ENCODE measurements at places on chromosomes 13 and 19.

GRCh38 chr19:55620410-55621204 lies 3.8 kb downstream of the ZNF784 start:
- DNase-seq: no peak

DNA sequence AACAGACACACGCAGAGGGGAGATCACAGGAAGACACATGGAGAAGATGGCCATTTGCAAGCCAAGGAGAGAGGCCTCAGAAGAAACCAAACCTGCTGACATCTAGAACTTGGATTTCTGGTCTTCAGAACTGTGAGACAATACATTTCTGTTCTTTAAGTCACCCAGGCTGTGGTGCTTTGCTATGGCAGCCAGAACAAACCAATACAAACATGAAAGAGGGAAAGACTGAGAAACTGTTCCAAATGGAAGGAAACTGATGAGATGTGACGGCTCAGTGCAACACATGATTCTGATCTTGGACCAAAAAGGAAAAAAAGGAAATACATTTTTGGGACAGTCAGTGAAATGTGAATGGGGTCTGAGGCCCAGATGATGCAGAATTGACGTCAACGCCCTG lies 30.2 kb upstream of the SACS start:
- DNase-seq: no peak

DNA sequence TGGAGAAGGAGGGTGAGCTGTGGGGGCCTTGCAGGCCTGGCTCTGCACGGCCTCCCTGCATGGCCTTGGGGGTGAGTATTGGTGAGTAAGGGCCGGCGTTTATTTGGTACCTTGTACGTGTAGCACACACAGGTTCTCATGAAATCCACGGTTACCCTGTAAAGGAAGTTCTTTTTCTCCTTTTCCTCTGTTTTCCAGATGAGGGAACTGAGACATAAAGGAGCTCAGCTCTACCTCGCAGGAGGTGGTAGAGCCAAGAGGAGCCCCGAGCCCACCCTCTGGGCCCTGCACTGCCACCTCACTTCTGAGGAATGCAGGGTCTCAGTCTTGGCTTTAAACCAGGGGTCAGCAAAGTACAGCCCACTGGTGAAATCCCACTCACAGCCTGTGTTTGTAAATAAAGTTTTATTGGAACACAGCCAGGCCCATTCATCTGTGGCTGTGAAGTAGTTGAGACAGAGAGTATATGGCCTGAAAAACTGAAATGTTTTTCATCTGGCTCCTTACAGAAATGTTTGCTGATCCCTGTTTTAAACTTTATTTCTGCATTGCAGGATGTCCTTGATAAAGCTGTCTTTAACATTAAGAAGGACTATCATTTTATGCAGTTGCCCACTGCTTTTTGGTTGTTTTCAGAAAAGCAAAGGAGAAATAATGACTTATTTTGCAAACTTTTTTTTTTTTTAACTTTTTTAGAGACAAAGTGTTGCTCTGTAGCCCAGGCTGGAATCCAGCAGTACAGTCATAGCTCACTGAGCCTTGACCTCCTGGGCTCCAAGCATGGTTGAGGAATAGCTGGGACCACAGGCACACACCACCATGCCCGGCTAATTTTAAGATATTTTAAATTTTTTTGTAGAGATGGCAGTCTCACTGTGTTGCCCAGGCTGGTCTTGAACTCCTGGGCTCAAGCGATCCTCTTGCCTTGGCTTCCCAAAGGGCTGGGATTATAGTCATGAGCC lies 6.4 kb downstream of the EPN1 start:
- DNase-seq: no peak

GRCh38 chr13:100951016-100951415 lies 276.4 kb upstream of the TMTC4 start:
- no peak for DNase-seq

GRCh38 chr13:98813993-98814392 lies 61.5 kb upstream of the SLC15A1 start:
- no peak for DNase-seq

DNA sequence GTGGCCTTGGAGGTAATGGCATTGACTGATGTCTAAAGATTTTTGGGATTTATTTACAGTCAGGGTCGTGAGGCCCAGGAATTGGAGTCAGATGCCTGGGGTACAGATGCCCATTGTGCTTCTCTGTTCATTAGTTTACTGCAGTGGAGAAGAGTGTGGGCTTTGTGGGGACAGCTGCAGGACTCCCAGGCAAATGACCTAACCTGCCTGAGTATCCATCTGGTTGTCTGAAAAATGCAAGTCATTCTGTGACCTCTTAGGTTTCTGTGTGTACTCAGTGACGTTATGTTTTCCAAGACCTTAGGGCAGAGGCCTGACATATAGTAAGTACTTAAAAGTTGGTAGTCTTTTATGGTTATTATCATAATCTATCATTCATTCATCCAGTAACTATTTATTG lies 60.5 kb downstream of the SPATA13 start:
- no peak for DNase-seq

DNA sequence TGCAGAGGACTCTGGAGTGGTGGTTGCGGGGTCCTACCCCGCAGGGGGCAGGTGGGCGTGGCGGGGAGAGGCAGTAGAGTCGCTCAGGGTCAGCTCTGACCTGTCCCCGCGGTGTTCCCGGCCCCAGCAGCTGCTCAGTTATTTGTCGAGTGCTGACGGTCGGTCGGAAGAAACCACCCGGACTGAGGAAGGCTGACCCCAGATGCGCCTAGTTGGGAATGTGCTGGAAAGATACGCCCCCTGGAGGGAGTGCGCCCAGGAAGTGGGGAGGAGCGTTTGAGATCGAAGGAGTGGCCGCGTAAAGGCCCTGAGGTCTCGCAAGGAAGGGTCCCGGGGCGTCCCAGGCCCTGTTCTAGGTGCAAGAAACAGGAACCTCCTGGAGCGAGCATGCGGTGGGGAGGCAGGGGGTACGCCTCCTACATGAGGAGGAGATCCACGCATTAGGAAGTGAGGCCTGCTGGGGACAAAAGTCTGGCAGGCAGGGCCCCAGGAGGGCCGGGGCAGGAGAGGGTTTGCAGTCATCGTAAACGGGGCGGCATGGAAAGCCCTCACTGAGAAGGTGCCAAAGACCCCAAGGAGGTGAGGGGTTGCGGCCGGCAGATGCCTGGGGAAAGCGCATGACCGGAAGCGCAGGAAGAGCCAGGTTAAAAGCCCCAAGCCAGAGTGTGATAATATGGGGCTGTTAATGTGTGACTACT lies 9.2 kb downstream of the CCDC8 start:
- DNase-seq: no peak

GRCh38 chr19:49651029-49651819 lies 9.2 kb downstream of the SCAF1 start:
- DNase-seq: no peak

GRCh38 chr19:3482507-3483225 lies 575 bp downstream of the SMIM44 start:
- DNase-seq: no peak

All from activated naive CD4-positive, alpha-beta T cell treated with anti-CD3 and anti-CD28 coated beads, Interleukin-2, amount 50 U/mL, for 72 hours (primary cell).